Activated T-cell treated with anti-CD3 and anti-CD28 coated beads for 4 hours (primary cell): ENCODE measurements at places on chromosomes 2 and 18.

DNA sequence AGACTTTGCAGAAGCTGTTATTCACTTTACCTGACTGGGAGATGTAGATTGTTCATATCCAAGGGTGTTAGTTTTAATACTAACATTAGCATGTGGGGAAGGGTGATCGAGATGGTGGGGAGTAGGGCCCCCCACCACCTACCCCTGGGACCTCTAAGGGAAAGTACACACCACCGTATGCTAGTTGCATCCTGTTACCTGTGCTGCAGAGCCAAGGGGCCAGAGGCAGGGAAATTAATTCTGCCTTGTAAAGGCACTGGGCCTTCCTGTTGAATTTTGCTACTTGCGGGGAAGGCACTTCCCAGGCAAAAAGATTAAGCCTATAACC is 9.0 kb downstream of the STEAP3 start:
- DNase-seq: no peak

GRCh38 chr2:136207030-136207623 is 89.2 kb upstream of the CXCR4 start:
- DNase-seq: no peak

DNA sequence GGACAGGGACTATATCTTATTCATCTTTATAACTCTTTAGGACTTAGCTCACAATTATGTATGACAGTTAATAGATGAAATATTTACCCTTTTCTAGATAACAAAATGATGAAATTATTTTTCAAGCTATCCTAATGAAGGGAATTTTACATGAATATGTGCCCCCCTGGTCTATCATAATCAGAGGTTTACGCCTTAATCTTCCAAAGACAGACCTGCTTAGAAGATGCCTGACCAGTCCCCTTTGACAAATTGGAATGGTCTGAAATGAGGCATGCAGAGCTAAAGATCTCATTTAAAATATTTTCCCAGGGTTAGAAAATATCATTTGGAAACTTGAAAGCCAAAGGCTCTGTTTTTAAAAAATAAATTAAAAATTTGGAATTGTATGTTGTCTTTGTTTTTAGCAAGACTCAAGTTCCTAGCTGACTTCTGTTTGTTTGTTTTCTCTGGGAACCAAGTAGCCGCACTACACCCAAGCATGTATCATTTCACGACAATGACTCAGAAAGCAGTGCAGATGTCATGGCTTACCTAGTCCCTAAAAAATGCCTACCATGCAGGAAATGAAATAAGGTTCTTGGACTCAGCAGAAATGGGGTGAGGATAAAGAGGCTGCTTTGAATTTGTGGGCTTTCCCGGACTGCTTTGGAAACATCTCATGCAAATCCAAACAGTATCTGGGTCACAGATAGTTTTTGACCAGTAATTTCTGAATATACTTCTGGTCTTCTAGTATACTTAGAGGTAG is 162.1 kb downstream of the ZEB2 start:
- DNase-seq: no peak

DNA sequence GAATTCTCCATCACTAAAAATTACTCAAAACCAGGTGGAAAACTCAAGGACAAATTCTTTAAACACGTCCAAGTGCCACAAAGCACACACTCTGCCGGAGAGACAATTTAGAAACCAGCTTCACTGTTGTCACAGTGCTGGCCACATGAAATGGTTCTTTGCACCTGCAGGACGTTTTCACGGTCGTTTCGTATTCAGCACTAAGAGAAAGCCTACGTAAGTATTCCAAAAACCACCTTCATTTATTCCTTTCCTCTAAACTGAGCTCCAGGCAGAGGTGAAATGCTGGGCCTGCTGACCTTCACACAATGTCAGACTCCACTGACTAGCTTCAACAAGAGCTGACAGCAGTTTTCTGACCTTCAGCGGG is 680 bp downstream of the ATP5F1A start:
- DNase-seq: no peak

GRCh38 chr2:207166349-207167098 is 776 bp upstream of the KLF7 start:
- DNase-seq: peak; percentile 46

DNA sequence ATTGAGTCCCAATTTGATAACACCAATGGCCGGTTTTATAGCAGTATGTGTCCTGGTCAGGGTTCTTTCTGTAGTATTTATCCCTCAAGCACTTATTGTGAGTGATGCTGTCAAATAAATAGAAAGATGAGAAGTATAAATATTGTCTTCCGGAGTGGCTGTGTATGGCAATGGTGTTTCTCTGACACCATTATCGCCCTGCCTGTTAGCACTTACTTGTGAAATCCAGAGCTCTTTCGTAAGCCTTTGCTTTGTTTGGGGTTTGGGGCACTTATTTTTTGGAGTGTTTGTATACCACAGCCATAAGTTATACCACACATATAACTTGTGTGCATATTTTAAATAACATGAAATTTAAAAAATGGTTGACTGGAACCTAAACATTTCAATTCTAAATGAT is 29.3 kb downstream of the CD8B2 start:
- no peak for DNase-seq
